ENCODE measurements at places on chromosomes 12 and 14.

GRCh38 chr12:67593041-67593440 is 55.5 kb upstream of the DYRK2 start:
- peak; percentile 49 for DNase-seq

DNA sequence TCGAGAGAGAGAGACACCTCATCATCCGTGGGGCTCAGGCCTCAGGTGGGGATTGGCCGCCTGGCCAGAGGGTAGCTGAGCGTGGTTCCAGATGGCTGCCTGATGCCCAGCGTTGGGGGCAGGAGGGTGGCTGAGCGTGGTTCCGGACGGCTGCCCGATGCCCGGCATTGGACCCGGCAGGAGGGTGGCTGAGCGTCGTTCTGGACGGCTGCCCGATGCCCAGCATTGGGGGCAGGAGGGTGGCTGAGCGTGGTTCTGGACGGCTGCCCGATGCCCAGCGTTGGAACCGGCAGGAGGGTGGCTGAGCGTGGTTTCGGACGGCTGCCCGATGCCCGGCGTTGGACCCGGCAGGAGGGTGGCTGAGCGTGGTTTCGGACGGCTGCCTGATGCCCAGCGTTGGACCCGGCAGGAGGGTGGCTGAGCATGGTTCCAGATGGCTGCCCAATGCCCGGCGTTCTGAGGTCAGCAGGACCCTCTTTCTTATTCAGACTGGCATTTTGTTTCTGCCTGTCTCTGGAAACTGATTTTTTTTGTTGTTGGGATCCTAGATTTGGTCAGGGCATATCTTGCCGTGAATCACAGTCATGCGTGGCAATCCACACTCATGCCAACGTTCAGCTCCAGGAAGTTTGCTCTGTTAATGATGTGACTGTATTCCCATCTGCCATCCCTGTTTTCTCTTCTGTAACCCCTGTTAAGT is 40.7 kb downstream of the GALNT9 start:
- no peak for DNase-seq

DNA sequence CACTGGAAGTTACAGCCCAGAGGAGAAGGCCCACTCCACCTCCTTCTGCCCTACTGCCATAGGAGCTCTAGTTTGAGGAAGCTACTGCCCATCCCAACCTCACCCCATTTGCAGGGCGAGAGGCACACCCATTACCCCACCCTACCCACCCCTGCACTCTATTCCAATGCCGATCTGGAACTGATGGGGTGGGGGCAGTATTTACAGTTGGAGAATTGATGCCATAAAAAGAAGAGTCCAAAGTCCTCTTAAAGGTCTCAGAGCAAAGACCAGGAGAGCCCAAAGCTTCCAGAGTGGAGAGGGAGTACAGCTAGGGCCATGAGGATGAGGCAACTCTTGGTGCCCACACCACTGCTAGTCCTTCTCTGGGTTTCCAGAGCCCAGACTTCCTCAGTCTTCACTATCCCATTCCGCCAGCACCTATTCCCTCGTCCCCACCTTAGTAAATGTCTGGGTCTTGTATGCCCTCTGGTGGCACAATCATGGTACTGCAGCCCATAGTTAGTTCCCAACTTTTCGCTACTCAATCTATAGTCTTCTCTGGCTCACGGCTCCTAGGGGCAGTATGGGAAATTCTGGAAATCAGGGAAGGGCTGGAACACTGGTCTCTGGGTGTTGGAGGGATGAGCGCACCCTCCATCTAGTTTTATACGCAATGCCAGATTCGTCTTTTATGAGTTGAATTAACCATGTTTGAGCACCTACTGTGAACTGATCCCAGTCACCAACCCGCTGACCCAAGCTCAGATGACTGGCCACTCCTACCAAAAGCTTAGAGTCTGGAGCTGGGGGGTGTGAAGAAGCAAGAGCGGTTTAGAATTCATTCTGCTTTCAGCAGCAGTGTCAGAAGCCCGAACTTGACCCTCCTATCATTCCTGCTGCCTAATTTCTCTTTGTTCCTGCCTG is 6.9 kb upstream of the ADCY6 start:
- DNase-seq, result peak; percentile 93

GRCh38 chr14:97074456-97074855 is 277.3 kb downstream of the VRK1 start:
- DNase-seq, result no peak

DNA sequence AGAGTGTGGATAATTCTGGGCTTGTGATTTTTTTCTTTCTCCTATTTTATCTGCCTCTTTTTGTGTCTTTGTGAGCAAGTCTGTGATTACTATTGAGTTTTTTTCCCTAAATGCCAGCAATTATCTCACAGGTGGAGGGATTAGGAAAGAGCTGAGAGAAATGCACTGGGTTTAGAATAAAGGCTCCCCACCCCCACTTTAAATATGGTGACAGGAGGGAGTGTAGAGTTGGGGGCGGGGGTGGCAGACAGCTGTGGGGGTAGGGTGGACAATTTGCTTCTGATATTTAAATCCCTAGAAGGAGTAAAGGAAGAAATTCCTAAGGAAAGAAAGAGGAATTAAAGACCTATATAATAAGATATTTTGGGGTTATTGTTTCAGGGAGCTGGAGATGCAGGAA is 145.9 kb downstream of the NRXN3 start:
- DNase-seq, result no peak

DNA sequence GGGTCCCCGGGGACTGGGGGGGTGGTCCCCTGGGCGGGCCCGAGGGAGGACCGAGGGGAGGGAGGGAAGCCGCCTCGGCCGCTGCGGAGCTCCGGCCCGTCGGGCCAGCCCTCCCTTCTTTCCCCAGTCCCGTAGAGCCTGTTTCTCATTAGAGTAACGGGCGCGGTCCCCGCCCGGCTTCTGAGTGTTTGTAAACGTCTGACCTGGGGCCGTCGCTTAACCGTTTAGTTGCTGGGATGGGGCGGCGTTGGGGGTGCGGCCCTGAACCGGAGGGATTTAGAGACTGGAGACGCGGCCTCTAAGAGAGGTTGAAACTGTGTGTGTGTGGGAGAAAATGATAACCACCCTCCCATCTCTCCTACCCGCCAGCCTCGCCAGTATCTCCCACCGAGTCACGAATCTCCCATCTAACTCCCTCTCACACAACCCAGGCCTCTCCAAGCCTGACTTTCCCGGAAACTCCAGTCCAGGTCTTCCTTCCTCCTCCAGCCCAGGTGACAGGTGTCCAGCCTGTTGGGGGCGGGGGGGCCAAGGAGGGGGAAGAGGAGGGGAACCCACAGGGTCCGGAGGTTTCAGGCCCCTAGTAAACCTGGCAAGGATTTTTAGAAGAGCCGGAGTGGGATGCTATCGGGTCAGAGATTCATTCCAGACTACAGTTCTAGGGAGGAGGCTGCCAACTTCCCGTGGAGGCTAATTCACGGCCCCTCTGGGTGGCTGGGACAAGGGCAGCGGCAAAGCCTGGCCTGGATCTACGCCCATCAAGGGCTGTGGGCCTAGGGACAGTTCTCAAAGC is 1.1 kb upstream of the NFATC4 start:
- DNase-seq, result peak; percentile 86

- DNase-seq, result no peak
Observed at GRCh38 chr14:67192366-67192765, 3.1 kb downstream of the GARIN2 start.

DNA sequence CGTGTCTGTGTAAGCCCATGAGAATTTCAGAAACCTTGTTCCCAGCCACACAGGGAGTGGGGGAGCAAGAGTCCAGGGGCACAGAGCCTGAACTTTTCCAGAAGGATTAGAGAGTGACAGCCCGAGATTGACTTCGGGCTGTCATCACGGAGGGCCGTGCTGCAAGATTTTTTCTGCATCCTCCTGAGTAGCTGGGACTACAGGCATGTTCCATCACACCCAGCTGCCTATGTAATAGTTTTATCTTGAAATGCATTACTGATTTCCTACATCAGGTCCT is 14.4 kb downstream of the EVL start:
- no peak for DNase-seq

GRCh38 chr12:70598467-70599193 is 38.6 kb downstream of the PTPRB start:
- DNase-seq, result no peak

GRCh38 chr12:32005496-32006125 is 46.4 kb downstream of the RESF1 start:
- peak; percentile 17 for DNase-seq

Data from iPS-NIHi11 (cell line).